ENCODE measurements at places on chromosomes 12 and 14.
A peak's percentile ranks its signal among the peaks of the same experiment; 100 is the strongest.

DNA sequence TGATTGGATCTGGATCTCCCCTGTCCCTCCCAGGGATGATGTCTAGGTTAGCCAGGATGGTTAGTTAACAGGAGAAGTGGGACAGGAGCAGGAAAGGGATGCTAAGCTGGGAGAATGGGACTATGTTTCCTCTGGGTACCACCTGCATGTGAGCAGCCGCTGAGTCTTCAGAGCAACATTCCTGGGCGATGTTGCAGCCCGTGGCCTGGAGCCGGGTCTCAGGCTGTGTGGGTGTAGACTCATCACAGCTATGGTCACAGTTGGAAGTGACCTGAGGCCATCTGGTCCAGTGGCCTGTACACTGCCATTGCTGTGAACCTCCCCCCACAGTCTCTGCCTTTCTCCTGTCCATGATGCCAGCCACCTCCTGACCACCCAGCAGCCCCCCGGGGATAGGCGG, 422.6 kb downstream of the DPF3 start:
- no peak for DNase-seq

GRCh38 chr12:70120970-70121369, 122.3 kb upstream of the CNOT2 start:
- no peak for DNase-seq

GRCh38 chr14:68094158-68094557, 274.6 kb downstream of the RAD51B start:
- DNase-seq: no peak

GRCh38 chr12:31589904-31590641, 863 bp downstream of the DENND5B start:
- peak; percentile 36 for DNase-seq
